ENCODE measurements at places on chromosomes 6 and 20. TPM values are rescaled to one million over a fixed set of nuclear protein-coding genes. Genes with fewer than 3 reads are reported as not detected.

Gene OTOR
- not detected for polyA plus RNA-seq

Gene LINC00237
- polyA plus RNA-seq: not detected

Gene CFAP61
- 2.6 TPM for polyA plus RNA-seq

Gene PACSIN1
- 0.91 TPM for polyA plus RNA-seq

Gene FOXC1
- polyA plus RNA-seq: 93.5 TPM

Gene IRF4
- 0.14 TPM for polyA plus RNA-seq

Gene MYCT1
- 16.3 TPM for polyA plus RNA-seq

Gene NNAT
- 99.8 TPM for polyA plus RNA-seq

Gene BNIP5
- 0.07 TPM for polyA plus RNA-seq

- no peak for DNase-seq
Measured at GRCh38 chr6:101263596-101263995, 129.9 kb upstream of the GRIK2 start.

- DNase-seq: no peak
Measured at GRCh38 chr20:18676396-18676795, 88.5 kb downstream of the DTD1 start.

DNA sequence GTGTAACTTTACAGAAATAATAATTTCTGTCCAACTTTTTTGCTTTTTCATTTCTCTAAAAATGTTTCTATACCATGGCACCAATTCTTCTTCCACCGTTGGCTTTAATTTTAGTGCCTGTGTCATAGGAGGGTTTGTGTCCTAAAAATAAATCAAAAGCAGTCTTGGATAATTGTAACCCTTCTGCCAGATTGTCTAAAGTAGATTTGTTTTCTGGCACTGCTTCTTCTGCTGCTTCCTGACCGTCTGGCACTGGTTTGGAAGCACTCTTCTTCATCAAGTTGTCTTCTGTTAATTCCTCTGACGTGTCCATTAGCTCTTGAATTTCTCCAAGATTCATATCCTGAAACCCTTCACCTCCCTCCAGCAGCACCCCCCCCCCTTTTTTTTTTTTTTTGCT is 33.1 kb downstream of the SCAF8 start:
- DNase-seq: no peak

- DNase-seq: no peak
Measured at GRCh38 chr6:46757214-46757596, 10.5 kb downstream of the ANKRD66 start.

- no peak for DNase-seq
Measured at GRCh38 chr6:15303920-15304291, 58.0 kb downstream of the JARID2 start.

GRCh38 chr6:28068067-28068466 is 12.3 kb upstream of the ZNF165 start:
- DNase-seq: no peak

- no peak for DNase-seq
Measured at GRCh38 chr6:150354754-150355571, 13.8 kb upstream of the IYD start.

DNA sequence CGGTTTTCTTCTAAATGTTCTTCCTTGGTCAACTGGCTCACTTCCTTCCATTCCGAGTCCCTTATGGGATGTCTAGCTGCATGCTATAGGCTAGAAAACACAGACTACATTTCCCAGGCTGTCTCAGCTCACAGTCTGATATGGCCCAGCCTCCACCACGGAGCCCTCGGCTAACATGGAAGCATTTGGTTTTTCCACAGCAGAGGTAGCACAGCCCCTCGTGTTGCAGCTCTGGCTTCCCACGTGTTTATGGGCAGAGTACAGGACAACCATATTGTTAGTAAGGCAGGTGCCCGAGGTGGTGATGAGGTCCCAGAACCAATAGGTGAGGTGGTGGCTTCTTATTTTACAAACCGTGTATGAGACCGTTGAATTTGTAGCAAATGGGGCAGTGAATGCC is 8.7 kb downstream of the GPLD1 start:
- no peak for DNase-seq

DNA sequence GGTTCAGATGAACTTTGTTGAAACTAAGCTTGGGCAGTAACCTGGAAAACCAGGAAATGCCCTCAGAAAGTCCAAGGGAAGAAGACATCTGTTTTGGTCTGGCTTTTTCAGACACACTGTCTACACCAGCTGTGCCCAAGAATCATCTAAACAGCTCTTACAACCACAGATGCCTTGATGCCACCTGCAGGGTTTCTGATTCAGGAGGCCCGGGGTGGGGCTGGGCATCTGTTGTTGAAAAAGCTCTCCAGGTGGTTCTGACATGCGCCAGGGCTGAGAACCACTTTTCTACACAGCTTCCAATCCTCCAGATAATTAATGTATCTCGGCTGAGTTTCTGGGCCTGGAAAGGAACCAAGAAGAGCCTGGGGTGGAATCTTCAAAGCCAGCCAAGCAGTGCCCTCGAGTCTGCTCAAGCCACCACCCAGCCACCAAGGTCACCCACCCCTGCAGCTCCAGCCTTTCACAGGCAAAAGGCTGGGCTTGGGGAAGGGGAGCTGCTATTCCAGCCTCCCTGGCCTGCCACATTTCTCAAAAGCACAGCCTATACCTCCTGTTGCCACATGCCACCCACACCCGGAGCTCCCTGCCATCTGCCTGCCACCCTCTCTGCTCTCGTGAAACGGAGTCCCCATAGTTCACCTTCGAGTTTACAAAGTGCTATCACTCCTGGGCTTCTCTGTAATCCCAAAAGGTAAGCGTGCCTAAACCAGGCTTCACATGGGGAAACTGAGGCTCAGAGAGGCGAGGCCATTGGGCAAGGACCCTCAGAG is 9.4 kb downstream of the MDGA1 start:
- no peak for DNase-seq

DNA sequence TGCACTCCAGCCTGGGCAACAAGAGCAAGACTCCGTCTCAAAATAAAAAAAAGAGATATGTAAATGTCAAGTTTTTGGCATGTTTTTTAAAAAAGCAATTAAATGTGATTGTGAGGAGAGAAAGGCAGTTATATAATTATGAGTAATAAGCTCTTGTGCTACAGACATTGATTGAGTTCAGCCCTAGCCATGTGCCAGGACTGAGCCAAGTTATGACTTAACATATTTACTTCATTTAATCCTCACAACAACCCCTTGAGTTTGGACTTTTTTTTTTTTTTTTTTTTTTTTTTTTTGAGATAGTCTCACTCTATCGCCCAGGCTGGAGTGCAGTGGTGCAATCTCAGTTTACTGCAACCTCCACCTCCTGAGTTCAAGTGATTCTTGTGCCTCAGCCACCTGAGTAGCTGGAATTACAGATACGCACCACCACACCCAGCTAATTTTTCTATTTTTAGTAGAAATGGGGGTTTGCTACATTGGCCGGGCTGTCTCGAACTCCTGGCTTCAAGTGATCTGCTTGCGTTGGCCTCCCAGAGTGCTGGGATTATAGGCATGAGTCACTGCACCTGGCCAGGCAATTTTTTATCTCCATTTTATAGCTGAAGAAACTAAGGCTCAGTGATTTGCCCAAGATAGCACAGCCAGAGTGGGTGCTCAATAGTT is 15.0 kb upstream of the CSE1L start:
- DNase-seq: no peak

DNA sequence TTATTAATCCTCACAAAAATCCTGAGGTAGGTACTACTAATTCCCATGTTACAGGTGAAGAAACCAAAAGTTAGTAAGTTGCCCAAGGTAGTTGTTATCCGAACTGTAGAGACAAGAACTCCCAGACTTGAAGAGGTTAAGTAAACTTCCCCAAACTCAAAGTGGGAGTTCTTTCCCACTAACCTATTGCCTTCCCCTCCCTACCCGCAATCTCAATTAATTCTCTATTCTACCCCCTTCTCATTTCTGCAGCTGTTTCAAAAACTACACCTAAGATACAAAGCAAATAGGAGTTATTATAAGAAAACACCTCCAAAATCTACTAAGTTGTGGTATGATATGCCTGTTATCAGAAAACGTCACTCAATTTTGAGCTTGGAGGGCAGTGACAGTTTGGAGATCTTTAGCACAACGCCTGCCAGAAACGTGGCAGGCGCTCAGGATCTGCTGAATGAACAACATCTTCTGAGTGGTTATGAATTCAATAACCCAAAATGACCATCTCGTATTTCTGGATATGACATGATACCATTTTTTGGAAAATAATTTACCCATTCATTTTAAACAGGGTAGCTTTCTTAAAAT is 7.1 kb downstream of the CSNK2A1 start:
- DNase-seq: no peak

DNA sequence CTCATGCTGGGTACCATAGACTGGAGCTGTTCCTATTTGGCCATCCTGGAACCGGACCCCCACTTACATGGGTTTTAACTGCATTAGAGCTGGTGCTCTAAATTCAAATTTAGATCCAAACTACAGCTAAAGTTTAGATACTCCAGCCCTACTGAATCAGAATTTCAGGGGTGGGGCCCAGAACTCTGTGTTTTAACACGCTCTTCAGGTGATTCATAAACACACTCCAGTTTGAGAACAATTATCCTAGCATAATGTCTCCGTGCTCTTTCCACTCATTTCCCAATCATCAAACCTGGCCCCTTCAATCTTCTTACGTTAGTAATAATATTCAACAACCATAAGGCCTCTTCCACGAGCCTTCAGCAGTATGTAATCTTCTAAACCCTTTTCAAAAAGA is 15.3 kb downstream of the TRPC4AP start:
- DNase-seq: no peak

DNA sequence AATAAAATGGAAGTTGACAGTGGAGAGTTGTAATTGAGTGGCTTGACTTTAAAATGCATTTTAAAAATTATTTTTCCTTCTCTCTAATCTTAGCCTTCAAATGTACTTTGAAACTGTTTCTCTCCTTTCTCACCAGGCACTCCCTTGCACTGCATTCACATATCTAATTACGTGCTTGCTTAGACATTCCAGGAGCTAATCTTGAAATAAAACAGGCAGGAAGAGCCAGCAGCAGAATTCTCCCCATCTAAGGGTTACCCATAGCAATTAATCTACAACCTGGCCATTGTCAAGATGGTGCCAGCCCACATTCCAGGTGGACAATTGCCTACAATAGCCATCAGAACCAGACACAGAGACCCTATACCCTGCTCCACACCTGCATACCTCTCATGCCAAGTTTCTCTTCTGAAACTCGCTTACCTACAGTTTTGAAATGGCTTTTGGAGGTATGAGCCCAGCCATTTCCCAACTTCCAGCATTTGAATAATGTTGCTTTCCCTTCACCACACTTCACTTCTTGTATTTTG is 167.6 kb upstream of the GJE1 start:
- no peak for DNase-seq

GRCh38 chr20:36861875-36862801 is 13.8 kb upstream of the TLDC2 start:
- no peak for DNase-seq

DNA sequence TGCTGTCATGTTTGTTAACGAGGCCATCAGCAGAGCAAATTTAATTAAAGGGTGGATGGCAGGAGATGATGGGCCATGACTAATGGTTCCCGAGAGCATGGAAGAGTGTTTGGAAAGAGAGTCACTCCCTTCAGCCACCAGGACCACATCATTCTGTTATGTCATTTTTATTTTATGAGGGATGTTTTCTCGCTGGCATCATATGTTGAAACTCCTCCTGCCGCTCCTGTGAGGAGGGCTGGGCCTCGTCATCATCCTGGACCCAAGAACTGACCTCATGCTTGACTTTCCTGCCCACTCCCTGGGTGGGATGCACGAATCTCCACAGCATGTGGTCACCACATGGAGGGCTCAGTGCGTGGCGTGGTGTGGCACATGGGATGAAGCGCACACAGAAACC is 86.4 kb upstream of the FRMD1 start:
- no peak for DNase-seq

- no peak for DNase-seq
Measured at GRCh38 chr6:118660218-118660569, 8.8 kb upstream of the CEP85L start.

GRCh38 chr6:134882426-134883038 is 67.4 kb downstream of the ALDH8A1 start:
- peak; percentile 51 for DNase-seq

GRCh38 chr6:166008441-166009369 is 158.9 kb downstream of the TBXT start:
- DNase-seq: no peak

- no peak for DNase-seq
Measured at GRCh38 chr6:42984924-42985475, 630 bp downstream of the PPP2R5D start.

DNA sequence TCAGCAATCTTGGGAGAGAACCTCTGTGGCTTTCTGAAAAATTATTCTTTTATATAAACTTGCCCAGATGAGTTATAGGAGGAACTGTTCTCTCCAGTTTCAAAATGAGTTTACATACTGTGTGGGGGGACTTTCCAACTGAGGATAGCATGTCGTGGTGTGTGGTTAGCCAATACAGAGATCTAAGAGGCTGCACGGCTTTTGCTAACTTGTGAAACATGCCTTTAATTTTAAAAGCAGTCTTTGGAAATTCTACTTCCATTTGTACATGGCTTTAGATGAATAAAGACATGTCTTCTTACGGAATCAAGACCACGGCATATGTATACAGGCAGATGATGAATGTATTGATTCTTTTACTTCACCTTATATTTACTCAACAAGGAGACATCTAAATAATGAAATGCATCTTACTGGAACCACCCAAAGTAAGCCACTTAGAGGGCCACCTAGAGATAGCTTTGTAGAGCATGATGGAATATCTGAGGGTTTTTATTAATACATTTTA is 39.8 kb downstream of the HIVEP1 start:
- no peak for DNase-seq

- DNase-seq: peak; percentile 35
Measured at GRCh38 chr6:145814035-145814500, 527 bp downstream of the FBXO30 start.

GRCh38 chr6:45486736-45487135 is 109.0 kb upstream of the SUPT3H start:
- no peak for DNase-seq

DNA sequence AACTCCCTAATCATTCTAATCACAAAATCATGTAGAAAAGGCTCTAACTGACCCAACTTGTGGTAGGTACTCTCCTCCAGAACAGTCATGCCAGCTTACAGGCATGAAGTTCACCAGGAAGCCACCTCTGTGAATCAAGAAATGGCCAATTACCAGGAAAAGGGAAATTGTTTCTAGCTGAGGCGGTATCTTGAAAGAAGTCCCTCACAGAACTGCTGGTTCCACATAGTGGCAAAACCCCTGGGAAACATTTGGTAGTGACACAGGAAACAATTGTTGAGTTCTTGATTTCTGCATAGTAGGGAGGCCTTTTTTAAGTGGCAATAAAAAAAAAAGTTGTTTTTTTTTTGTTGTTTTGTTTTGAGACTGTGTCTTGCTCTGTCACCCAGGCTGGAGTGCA is 3.4 kb upstream of the ZHX3 start:
- DNase-seq: no peak

- no peak for DNase-seq
Measured at GRCh38 chr20:38870733-38871559, 55.3 kb upstream of the FAM83D start.

All from right renal pelvis (tissue), 4 donors.